ENCODE measurements at places on chromosomes 12 and 14.

DNA sequence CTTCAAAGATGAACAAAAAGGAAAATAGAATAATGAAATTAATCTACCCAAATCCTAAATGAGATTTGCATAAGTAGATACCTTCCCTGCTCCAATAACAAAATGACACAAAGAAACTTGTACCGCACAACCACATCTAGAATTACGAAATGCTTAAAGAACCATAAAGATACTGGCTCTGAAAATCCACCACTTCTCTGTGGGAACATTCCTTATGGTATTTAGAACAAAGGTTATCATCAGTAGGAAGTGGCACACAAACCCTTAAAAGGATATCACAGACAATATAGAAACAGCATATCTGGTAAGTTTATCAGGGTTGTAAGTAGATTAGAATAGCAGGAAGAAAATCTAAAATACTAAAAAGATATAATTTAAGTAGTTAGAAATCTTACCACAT, 11.6 kb downstream of the IAPP start:
- no peak for DNase-seq

GRCh38 chr12:123058980-123059379, 78.5 kb downstream of the ARL6IP4 start:
- DNase-seq: no peak

DNA sequence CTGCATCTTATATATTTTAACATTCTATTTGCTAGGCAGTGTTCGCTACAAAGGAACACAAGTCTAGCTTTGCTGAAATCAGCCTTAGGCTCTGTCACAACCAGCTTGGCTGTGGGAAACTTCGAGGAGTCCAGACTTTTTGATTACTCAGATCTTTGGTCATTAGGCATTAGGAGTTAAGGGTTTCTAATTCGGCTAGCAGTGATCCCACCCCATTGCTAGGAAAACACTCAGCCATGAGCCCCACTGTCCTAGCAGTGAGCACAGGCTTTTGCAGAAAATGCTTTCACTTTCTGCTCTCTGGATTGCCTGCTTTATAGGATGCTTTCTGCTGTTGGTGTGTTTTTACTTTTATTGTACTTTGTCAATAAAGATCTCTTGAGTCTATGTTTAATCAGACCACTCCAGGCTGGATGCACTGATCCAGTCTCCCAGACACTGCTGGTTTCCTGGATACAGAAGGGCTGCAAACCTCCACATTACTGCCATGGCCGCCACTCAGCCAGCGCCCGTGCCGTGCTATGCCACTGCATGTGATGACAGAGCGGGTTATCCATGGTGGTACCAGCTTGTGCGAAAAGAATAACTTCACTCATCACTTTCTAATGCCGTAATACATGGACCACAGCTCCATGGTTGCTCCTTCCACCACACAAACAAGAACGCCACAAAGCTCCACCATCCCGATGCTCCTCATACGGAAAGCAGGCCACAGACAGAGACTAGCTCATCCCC, 41.0 kb upstream of the PYGL start:
- no peak for DNase-seq

DNA sequence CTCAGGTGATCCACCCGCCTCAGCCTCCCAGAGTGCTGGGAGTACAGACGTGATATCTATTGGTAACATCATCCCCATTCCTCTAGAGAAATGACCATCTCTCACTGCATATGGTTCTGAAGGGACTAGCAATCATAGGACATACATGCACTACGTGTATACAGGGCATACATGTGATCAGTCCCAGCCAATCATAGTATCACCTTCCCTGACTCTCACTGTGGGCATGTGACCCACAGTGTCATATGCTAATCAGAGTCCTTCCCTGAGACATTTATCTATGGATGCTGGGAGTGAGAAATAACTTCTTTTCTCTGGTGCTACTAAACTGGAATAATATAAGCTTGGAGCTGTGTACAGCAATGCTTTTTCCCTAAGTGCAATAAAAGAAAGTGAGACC, 12.1 kb upstream of the FBXW8 start:
- DNase-seq: no peak

DNA sequence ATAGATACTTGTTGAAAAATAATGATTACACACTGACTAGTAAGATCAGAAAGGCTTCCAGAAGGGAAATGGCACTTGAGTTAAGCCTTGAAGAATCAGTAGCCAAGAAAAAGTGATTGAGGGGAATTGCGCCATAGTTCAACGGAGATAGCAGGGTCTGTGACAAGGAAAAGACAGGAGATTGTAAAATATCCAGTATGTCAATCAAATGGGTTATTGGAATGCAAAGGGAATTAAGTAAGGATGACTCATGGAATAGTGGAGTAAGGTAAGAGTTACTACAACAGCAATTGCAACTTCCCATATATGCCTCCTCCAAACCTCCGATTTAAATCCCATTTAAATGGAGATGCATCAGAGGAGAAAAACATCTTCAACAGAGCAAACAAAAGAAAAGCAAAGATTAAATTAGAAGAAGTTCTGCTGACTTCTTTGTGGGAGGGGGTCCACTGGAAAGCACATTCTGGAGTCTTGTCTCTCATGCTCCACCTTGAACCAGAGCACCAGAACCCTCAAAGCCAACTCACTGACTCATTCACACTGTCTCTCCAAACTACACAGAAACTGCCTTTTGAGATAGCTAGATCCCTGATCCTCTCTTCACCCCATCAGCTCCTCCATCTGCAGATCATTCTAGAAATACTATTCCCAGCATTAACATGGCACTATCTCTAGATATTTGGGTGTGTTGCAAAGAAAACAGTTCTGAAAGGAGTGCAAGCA, 138.2 kb downstream of the NUAK1 start:
- no peak for DNase-seq

- no peak for DNase-seq
Measured at GRCh38 chr12:3980504-3981272, 107.5 kb upstream of the PARP11 start.

DNA sequence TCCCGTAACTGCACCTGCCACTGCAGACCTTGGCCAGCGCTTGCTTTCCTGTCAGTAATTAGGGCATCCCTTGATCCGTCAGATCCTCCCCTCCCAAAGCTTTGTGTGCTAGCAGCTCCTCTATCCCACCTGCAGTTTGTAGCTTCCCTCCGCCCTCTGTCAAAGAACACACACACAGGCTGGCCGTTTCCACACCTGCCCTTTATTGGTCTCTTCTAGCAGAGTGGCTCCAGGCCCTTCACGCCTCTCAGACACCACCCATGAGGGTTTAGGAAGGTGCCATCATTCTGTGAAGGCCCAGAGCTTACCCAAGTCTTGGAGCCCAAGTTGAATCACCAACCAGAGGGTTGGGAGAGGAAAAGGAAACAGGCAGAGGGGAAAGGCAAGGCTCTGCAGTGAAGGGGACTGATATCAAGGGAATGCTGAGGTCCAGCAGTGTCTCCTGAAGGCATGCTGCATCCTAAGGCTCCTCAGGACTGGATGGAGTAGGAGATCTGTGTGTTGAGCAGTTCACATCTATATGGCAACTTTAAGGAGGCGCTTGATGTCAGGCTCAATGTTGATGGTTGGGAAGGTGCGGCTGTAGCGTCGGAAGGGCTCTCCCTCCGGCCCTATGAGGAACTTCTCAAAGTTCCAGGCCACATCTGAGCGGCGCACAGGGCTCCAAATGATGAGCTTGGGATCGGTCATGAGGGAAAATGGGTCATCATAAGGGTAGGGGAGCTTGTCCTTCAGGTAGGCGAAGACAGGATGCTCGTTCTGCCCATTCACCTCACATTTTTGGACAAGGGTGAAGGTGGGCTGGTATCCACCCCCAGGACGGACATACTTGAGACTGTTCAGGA, 3.4 kb downstream of the GPX2 start:
- DNase-seq: no peak

DNA sequence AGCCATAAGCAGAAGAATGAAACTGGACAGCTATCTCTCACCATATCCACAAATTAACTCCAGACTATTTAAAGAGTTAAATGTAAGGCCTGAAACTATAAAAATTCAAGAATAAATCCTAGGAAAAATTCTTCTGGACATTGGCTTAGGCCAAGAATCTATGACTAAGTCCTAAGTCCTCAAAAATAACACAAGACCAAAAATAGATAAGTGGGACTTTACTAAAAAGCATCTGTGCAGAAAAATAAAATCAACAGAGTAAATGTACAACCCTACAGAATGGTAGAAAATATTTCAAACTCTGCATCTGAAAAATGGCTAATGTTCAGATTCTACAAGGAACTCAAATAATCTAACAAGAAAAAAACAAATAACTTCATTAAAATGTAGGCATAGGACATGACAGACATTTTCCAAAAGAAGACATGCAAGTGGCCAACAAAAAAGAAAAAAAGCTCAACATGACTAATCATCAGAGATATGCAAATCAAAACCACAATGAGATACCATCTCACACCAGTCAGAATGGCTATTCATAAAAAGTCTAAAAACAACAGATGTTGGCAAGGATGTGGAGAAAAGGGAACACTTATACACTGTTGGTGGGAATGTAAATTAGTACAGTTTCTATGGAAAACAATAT, 61.0 kb upstream of the PPFIA2 start:
- no peak for DNase-seq

DNA sequence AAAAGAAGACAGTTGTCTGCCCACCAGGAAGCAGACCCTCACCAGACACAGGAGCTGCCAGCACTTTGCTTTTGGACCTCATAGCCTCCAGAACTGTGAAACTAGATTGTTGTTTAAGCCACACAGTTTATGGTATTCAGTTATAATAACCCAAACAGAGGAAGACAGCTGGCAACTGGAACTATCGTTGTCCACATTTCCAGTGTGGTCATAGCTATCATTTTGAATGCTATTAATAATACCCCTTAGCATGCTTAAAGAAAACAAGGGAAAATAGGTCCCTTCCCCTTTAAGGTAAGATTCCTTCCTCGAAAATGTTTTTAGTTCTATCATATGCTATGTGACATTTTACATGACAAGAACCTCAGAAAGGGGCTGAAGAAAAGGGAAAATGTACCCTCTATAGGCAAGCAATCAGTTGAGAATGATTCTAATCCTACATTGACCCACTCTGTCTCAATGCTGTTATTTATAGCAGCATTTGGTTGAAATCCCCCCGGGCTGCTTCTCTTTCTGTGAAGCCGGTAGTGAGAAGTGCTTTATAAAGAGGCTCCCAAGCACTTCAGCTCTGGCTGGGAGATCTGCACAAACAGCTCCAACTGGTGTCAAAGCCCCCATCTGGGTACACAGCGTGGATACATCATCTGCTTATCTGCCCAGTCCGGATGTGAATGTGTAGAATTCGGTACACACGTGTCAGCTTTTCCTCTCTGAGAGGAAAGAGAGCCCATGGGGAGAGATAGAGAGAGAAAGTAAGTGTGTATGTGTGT, 221.2 kb upstream of the FLRT2 start:
- no peak for DNase-seq

- DNase-seq: no peak
Measured at GRCh38 chr12:1809591-1810190, 10.7 kb upstream of the LRTM2 start.

GRCh38 chr12:65209655-65210043, 40.3 kb downstream of the LEMD3 start:
- DNase-seq: no peak

DNA sequence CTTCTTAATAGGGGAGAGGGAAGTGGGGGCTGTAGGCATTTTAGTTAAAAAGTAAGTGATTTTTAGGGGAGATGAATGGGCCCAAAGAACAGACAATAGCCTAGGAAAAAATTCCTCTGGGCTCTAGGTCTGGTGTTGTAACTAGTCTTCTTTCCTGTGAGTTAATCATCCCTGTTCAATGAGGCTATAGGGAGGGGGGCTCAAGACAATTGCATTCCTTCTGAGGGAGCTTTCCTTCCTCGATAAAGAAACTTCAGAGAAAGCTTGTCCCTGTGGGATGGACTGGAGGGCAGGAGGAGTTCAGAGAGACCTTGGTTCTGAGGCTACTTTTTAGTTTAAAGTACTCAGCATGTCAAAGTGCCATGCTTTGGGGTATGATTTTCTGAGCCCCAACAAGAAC, 127.2 kb downstream of the BBS10 start:
- DNase-seq: no peak

DNA sequence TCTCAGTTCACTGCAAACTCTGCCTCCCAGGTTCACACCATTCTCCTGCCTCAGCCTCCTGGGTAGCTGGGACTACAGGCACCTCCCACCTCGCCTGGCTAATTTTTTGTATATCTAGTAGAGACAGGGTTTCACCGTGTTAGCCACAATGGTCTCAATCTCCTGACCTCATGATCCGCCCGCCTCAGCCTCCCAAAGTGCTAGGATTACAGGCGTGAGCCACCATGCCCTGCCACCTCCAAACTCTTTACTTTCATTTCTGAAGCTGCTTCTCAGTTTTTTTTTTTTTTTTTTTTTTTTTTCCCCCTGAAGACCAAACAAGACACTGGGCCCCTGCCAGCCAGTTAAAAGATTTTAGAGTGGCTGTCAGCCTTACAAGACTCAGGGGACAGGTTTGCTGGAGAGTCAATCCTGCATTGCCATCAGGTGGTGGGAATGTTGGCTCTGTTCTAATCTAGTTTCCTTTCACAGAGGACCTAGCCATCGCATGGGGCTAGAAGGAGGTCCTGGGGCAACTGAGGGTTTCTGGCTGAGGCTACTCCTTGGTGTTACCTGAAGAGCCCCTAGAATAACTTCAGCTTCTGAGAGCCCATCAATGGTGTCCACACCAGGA, 37.4 kb upstream of the HIGD1C start:
- no peak for DNase-seq

DNA sequence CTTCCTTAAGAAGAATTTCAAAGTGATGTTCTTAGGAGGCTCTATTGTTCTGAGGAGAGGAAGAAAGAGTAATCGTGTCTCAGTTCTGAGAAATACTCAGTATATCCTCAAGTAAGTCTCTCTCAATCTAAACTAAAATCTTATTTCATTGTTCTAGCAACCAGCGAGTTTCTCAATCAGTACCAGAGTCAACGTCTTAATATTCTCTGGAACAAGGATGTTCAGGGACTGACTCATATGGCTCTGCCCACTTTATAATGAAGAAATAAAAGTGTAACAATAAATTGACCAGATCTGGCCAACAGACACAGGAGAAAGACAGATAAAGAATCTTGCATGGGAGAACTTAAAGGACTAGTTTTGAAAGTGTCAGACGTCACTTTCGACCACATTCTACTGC, 469.8 kb upstream of the FLRT2 start:
- DNase-seq: no peak

GRCh38 chr14:22811722-22812121, 3.5 kb downstream of the SLC7A7 start:
- DNase-seq: no peak

GRCh38 chr12:25824734-25825133, 133.7 kb upstream of the RASSF8 start:
- no peak for DNase-seq

DNA sequence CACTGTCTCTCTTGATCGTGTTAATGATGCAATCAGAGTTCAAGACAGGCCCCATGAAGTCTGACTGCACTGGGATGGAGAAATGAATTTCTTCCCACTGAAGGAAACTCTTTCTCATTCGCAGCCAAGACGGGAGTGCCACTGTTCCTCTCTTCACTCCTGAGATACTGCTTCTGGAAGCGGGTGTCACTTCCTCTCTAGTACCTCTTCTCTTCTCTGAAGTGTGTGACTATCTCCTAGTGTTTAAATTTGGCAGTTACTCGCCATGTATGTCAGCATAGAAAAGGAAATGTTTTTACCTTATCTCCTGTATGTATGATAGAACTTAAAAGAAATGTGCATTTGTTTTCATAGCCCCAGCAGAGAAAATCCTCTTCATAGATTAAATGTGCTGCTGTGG, 215.2 kb downstream of the ANO6 start:
- no peak for DNase-seq

All from stimulated activated naive CD8-positive, alpha-beta T cell treated with anti-CD3 and anti-CD28 coated beads, Interleukin-15, Interleukin-2, amounts not matched to agents 100 U/mL and 50 U/mL, for 24 hours (primary cell).